CD4-positive, alpha-beta T cell treated with Interleukin-4 for 4 hours (primary cell): ENCODE measurements at places on chromosomes 7 and 10.

DNA sequence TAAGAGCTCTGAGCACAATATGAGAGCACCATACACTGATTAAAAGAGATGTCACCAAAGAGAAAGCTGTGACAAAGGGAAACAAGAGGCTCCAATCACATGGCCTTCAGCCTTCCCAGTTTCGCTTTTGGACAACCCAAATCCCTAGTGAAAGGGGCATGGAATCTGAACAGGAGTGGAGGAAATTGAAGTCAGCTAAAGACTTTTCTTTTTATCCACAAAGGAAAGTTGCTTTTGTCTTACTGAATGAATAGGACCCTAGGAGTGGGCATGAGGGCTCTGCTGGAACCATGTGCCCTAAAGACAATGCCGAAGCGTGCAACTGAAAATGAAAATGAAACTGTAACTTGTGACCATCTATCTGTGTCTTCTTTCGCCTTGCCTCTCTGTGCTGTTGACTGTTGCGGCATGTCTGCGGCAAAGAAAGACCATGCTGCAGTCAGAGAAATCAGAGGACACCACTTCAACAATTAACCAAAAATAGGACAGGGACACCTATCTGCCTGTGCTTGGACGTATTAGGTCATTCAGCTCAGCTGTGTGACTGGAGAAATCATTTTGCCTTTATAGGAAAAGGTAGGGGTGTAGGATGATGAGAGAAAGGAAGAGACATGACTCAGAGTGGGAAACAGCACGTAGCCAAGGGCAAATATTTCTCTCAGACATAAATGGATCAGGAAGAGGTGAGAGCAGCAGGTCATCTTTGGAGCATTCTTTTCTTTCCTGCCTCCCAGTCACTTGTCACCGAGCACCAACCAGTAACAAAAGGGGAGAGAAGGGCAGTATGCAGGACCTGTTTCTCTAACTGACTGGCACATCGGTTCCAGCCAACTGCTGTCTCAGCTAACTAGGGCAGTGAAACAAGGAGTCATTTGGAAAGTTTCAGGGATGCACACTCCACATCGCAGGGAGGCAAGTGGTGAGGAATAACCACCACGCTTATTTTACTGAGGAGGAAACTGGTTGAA is 12.3 kb downstream of the CAV2 start:
- DNase-seq: peak; percentile 46

DNA sequence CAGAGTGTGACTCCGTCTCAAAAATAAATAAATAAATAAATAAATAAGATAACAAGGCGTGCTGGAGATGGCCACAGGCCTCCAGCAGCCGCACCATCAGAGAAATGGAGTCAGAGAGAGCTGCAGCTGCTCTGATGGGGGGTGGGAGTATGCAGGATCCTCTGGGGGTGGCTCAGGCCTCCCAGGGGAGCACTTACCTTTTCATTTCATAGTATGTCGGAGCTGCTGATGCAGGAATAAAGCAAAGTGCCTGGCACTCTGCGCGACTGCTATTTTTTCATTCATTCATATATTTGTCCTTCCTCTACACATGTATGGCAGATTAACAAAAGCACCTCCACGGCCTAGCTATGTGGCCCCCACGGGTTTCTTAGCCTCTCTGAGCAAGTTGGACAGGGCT is 175.9 kb downstream of the CUX1 start:
- DNase-seq: no peak

DNA sequence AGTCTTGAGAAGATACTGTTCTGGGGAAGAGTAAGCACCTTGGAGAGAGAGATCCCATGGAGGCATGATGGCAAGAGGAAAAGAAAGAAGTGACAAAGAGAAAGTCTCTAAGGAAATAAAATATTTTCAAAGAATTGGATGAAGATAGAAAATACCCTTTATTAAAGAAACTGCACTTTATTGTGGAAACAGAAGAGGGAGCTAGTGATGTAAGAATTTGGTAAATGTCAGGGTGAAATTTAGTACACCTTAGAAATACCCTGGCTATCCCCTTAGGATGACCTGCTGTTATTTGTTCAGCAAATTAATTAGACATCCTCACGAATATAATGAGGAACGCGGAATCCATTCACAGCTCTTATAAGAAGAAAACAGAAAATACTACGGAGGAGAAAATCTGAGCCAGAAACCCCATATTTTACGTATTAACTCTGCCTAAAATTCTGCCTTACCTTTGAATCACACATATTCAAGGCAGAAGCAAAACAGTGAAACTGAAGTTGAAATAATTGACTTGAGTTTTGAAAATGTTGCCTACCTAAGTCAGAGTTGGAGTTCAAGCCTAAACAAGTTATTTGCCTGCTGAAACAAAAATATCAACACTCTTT is 90.7 kb downstream of the TFPI2 start:
- no peak for DNase-seq

GRCh38 chr10:96656198-96656577 is 64.1 kb downstream of the PIK3AP1 start:
- DNase-seq: no peak

DNA sequence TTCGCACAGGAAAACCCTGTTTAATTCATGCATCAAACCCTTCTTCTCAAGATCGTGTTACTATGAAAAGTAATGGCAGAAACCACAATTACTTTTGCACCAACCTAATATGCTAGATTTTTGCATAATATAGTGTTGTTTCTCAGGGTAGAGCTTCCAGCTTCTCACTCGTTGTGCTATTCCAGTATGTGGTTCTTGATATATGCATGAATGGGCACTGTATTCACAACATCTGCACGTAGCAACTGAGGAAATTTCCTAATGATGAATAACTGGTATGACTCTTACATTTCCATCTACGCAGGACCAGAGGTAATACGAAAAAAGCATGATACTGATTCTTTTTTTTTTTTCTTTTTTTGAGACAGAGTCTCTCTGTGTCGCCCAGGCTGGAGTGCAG is 326.6 kb upstream of the GALNT17 start:
- no peak for DNase-seq

GRCh38 chr7:149397470-149398043 is 63.3 kb downstream of the ZNF777 start:
- no peak for DNase-seq

DNA sequence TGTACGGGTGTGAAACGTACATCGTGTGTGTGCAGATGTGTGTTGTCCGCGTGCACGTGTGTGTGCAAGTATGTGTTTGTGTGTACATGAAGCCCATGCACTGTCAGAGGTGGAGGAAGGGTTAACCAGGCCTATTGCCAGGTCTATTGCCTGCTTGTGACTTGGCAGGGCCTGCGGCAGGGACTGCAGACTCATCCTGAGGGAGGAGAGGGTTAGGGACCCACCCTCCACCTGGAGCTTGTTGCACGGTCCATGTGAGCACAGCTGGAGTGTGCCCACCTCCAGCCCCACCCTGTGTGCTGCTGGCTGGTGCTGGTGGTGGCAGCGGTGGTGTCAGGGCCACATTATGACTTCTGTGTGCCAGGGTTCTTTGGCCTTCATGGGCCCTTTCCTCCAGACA is 7.1 kb upstream of the AQP1 start:
- no peak for DNase-seq

GRCh38 chr7:41689815-41690214 is 13.1 kb downstream of the INHBA start:
- DNase-seq: no peak

- DNase-seq: no peak
These were observed 234.0 kb upstream of the TCF7L2 start for GRCh38 chr10:112716076-112716475.

- no peak for DNase-seq
These were observed 52.4 kb downstream of the SORBS1 start for GRCh38 chr10:95508730-95509129.

GRCh38 chr7:50332241-50333165 is 28.0 kb downstream of the IKZF1 start:
- DNase-seq: peak; percentile 37

GRCh38 chr10:74190494-74190893 is 39.5 kb downstream of the ADK start:
- DNase-seq: no peak

- no peak for DNase-seq
These were observed 24.3 kb upstream of the ITGB1 start for GRCh38 chr10:32982293-32982709.

DNA sequence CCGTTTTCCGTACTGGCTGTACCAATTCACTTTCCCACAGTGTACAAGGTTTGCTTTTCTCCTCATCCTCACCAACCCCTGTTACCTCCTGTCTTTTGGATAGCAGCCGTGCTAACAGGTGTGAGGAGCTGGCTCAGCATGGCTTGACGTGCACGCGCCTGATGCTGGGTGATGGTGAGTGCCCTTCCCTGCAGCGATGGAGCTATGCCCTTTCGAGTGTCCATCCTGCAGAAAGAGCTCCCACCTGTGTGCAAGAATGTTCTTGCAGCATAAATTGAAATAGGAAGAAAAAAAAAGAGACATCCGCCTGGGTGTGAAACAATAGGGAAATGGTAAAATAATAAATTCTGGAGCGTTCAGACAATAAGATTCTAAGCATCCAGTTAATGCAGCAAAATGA is 9.5 kb upstream of the UBE3C start:
- no peak for DNase-seq

GRCh38 chr10:34169131-34169530 is 646.0 kb downstream of the PARD3 start:
- DNase-seq: no peak

DNA sequence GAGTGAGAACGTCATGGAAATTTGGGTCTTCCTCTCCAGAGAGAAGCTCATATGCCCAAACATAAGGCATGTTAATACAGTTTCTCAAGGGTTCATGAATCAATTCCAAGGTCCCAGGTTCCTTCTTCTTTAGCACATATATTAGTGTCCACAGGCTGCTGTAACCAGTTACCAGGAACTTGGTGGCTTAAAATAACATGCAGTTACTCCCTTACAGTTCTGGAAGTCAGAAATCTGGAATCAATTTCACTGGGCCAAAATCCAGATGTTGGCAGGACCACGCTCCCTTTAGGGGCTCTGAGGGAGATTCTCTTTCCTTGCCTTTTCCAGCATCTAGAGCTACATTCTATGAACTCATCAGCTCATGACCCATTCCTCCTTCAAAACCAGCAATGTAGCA is 64.8 kb downstream of the MRC1 start:
- DNase-seq: no peak

DNA sequence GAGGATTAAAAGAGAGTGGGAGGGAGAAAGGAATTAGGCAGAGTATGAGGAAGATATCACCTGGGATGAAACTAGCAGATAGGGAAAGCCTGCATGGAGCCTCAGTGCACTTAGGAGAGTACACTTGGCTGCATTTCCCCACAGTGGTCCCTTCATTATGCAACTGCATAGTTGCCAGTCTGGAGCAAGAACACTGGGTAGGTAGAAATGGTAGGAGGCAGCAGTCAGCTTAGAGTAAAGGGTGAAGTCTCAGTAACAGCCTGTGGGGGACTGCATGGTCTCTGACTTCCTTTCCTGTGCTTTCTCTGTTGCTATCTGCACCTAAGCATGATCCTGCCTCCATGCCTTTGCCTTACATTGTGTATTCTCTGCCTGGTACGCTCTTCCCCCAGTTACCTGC is 14.0 kb upstream of the PCGF5 start:
- no peak for DNase-seq

DNA sequence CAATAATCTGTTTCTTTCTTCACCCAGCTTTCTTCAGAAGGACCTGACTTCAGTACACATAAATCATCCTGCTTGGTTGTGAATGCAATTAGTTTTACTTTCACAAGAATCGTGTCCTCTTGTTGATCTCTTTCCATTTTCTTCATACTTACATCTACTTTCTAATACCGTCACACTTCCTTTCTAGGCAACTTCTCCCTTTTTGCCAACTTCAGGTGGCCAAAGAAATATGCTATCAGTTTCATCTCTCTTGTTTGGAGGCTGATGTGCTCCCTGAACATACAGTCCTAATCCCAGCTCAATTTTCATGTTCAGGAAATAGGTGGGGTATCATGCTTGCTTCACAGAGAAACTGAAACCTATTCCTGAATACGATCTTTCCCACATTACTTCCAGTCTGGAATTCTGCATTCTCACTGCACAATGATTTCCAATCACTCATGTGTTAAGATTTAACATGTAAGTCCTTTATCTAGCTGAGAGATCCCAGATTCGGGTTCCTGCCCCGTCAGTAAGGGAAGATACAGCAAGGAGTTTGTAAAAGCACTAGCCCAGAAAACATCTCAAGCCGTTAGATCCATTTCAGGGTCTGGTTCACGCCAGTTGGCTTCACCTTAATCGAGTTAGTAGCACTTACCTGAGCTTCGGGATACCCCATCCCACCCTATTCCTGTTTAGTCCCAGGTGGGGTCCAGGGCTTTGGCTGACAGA is 994 bp downstream of the SLC25A28 start:
- DNase-seq: peak; percentile 26

DNA sequence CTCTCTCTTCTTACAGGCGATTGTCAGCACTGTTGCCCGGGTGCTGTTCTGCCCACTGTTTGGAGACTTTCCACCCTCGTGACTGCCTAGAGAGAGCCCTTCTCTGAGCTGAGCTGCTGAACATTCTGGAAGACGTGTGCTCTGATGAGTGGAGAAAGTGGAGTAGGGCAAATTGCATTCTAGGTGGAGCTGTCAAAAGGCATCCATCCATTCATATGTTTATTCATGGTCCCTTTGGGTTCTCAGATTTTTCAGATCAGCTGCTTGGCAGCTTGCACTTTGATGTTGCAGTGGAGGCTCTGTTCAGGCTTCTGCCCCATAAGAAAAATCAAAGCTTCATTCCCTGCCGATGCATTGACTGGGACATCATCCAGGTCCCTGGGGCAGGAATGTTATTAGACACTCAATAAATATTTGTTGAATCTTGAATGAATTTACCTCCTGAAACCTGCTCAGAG is 120.7 kb upstream of the EEPD1 start:
- DNase-seq: no peak

DNA sequence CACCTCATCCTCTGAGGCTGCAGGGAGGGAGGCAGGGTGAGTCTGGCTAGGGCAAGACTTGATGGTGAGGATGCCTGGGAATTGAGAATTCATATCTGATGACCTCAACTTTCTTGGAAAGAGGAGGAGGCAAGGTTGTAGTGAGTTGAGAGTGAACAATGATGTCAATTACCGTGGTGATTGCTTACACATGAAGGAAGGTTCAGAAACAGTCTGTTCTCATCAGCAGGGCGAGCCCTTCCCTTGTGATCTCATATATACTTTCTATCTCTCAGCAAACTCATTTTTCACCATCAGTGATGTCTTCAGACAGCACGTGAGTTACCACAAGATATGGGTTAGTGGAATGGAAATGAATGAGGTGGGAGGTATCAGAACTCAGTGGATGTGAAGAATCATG is 20.1 kb upstream of the COL13A1 start:
- no peak for DNase-seq

GRCh38 chr7:129604713-129605437 is 6.6 kb upstream of the NRF1 start:
- no peak for DNase-seq

- DNase-seq: no peak
These were observed 10.8 kb downstream of the AFAP1L2 start for GRCh38 chr10:114393482-114393881.
